Activated CD8-positive, alpha-beta memory T cell treated with anti-CD3 and anti-CD28 coated beads for 48 hours (primary cell): ENCODE measurements at places on chromosomes 4 and X.
A peak's percentile ranks its signal among the peaks of the same experiment; 100 is the strongest.

DNA sequence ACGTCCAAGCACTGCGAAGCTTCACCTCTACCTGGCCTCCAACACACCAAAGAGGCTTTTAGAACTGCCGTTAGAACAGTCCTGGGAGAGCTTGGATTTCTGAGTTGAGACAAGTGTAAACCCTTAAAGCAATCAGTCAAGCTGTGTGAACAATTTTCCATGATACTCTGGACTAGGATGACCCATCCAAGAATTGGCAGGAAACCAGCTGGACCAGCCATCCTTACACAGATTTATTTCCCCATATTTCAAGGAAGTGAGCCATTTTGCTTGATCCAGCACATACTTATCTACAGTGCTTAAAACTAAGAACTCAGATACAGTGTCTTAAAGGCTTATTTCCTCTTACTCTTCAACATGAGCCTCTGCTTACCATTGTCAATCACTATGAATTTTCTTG lies 340.7 kb upstream of the HS3ST1 start:
- DNase-seq = no peak

- DNase-seq = no peak
These were observed 886 bp downstream of the DCLK2 start for GRCh38 chr4:150079081-150079581.

GRCh38 chr4:6172093-6172926 lies 28.0 kb downstream of the JAKMIP1 start:
- no peak for DNase-seq

DNA sequence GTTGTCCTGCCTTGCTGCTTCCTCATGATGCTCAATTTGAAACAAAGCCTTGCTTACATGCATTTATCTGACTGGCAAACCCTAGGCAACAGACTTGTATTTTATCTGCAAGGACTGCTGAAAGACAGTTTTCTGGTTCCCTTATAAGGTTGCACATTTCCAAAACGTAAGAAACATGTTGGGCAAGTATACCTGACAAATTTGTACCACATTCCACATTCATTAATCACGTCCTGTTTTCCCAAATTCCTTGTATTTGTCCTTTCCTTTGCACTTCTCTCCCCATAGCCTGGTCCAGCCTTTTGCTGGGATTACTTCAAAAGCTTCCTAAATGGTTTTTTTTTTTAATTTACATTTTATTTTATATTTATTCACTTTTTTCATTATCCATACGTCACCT lies 310.1 kb downstream of the PPP3CA start:
- no peak for DNase-seq

DNA sequence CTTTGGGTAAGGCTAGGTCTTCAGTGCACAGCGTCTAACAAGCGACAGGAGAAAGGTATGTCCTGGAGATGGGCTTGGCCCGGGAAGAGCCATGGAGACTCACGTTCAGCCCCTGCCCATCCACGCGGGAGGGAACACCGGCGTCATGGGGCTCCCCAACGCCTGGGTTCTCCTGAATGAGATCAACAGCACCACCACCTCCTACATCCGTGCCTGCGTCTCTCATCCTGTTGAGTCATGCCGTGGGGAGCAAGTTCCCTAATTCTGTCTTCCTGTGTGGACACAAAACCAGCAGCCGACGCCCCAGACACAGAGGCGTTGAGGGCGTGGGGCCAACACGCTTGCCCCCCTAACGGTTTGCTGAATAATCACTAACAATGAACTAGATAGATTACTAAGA lies 20.1 kb upstream of the IL3RA start:
- DNase-seq = peak; percentile 18

- DNase-seq = no peak
These were observed 300.2 kb upstream of the VCX start for GRCh38 chrX:7542587-7543380.

GRCh38 chrX:72142094-72142793 lies 10.5 kb upstream of the RTL5 start:
- no peak for DNase-seq

GRCh38 chr4:6239486-6239885 lies 30.2 kb upstream of the WFS1 start:
- no peak for DNase-seq

DNA sequence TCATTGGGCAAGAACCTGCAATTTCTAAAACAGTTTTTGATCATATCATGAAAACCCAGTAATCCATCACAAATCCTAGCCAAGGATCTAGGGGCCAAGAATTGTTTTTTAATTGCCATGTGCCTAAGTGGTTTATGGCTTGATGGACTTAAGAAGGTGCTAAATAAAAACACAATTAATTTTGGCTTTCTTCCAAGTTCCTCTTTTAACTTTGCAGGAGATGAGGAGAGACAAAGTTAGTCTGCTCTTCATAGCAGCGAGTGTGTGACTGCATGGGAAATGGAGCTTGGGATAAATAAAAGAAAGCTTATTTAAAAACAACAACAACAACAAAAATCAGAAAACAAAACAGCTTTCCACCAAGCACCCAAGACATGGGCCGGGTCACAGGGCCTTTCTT lies 41.4 kb downstream of the ARHGEF9 start:
- no peak for DNase-seq

- DNase-seq = no peak
These were observed 93.6 kb downstream of the RBM47 start for GRCh38 chr4:40536032-40536431.

GRCh38 chr4:55538531-55538930 lies 8.2 kb downstream of the CLOCK start:
- no peak for DNase-seq

GRCh38 chrX:154380787-154381186 lies 1.7 kb downstream of the EMD start:
- no peak for DNase-seq

- no peak for DNase-seq
These were observed 262.0 kb downstream of the COL25A1 start for GRCh38 chr4:109040441-109040840.

- no peak for DNase-seq
These were observed 203.7 kb downstream of the NSUN7 start for GRCh38 chr4:40953283-40954087.

GRCh38 chr4:41125558-41126311 lies 88.6 kb downstream of the APBB2 start:
- no peak for DNase-seq
